ENCODE measurements at places on chromosomes 2 and 18. TPM values are rescaled to one million over a fixed set of nuclear protein-coding genes. Genes with fewer than 3 reads are reported as not detected.

DNA sequence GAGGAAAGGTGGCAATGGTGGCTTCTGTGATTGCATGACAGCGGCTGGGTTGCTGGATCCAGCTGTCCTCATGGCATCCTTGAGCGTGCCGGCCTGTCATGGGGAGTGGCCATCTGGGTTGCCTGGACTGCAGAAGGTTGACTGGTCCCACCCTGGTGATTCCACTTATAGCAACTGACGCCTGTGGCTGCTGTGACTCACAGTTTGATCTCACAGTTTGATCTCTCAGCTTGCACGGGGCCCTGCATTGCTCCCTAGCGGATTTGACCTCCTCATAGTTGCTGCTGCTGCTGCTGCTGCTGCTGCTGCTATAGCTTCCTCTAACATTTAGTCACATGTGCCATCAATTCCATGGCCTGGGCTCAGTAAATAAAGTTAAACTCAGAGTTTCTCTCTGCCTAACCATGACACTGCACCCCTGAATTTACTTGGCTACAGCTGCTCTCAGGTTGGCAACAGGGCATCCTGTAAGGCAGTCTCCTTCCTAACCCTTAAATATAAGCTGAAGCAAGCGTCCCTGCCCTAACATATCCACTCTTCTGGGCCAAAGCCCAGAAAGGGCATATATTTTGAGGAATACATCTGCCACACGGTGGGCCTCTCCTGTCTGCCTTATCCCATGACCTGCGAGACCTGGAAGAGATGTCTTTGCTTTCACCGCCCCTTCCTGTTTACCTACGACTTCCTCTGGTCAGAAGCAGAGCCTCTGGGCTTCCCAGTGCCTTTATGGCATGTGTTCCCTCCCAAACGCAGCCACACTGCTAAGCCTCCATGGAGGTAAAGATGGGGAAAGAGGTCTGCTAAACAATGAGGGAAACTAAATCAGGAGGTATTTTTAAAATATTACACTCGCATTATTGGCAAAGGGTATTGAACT, 37.8 kb upstream of the CCDC150 start:
- peak; percentile 61 for DNase-seq

DNA sequence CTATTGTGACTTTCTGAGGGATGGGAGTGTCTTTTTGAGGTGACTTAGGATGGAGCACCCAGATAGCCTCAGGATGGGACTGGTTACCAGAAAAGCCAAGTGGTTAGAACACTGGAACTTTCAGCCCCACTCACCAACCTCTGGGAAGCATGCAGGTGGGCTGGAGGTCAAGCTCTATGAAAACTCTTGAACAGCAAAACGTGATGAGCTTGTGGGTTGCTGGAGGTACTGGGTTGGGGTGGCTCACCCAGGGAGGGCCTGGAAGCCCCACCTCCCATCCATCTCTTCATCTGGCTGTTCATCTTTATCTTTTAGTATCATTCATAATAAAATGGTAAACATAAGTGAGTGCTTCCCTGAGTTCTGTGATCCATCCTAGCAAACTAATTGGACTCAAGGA, 216.4 kb downstream of the SPP2 start:
- DNase-seq: no peak

- no peak for DNase-seq
Observed at GRCh38 chr2:25499157-25499556, 157.4 kb upstream of the DNMT3A start.

DNA sequence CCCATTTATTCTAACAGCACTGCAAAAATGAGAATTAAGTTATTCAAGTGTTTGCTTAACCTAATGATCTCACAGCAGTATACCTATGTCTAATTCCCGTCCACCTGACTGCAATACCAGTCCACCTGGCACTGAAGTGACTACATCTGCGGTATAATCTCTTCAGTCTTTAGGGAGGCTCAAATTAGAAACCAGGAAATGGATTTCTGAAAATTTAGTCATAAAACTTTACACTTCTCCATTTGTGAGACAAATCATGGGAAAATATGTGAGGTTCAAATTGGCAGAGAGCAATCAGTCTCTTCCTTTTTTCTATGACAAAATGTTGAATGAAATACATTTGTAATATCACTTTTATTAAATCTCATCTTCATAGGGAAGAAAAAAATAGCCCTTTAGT, 33.0 kb downstream of the FTCDNL1 start:
- DNase-seq: no peak

GRCh38 chr2:104481341-104481740, 372.6 kb upstream of the POU3F3 start:
- DNase-seq: no peak

GRCh38 chr2:174585146-174585545, 12.5 kb downstream of the WIPF1 start:
- DNase-seq: no peak

GRCh38 chr18:11859903-11860407, 8.7 kb downstream of the CHMP1B start:
- peak; percentile 46 for DNase-seq

LYPD1 gene
- not detected for total RNA-seq

- DNase-seq: no peak
Observed at GRCh38 chr2:186170693-186171092, 315.4 kb upstream of the ZC3H15 start.

DNA sequence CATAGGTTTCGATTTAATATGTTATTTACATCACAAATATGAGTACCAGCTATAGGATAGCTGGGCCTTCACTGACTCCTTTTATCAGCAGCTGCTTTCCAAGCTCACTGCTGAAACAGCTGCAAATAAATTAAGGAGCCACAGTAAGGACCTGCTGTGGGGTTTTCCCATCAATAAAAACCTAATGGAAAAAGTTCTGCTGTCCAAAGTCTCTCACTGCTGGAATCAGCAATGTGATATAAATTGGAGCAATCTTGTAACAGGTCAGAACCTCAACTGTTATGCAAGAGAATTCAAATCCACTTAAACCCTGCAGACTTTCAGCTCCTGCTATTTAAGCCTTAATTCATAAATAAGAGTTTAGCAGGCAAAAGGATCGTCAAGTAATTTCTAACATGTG, 61.3 kb downstream of the NEB start:
- DNase-seq: no peak
